ENCODE measurements at places on chromosomes 11 and 22.

- DNase-seq, result peak; percentile 82
Observed at GRCh38 chr11:7020183-7020917, at the start of the genes NLRP14 and ZNF214. Gene NLRP14, plus strand, starts transcription at chr11:7020479. Its CDS starts 18,108 bp downstream, at chr11:7038587. Gene ZNF214, minus strand, starts transcription at chr11:7020346. Its CDS starts 17,511 bp downstream, at chr11:7002835.

DNA sequence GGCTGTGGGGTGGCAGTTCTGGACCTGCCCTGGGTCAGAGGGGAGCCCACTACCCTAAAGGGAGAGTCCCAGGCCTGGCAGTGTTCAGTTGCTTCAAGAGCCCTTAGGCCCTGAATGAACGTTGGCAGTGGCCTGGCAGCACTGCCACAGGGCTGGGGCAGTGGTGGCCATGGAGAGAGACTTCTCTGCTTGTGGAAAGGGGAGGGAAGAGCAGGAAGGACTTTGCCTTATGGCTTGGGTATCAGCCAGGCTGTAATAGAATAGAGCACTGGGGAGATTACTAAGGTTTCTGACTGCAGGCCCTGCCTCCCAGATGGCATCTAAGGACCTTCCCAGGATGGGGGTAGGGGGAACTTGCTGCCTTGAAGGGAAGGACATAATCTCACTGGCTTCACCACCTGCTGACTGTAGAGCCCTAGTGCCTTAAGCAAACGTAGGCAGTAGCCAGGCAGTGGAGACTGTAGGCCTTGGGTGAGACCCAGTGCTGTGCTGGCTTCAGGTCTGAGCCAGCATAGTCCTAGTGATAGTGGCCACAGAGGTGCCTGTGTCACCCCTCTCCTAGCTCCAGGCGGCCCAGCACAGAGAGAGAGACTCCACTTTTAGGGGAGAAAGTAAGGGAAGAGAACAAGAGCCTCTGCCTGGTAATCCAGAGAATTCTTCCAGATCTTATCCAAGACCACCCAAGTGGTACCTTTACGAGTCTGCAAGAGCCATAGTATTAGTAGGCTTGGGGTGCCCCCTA, 27.6 kb downstream of the PLA2G6 start:
- DNase-seq, result no peak

DNA sequence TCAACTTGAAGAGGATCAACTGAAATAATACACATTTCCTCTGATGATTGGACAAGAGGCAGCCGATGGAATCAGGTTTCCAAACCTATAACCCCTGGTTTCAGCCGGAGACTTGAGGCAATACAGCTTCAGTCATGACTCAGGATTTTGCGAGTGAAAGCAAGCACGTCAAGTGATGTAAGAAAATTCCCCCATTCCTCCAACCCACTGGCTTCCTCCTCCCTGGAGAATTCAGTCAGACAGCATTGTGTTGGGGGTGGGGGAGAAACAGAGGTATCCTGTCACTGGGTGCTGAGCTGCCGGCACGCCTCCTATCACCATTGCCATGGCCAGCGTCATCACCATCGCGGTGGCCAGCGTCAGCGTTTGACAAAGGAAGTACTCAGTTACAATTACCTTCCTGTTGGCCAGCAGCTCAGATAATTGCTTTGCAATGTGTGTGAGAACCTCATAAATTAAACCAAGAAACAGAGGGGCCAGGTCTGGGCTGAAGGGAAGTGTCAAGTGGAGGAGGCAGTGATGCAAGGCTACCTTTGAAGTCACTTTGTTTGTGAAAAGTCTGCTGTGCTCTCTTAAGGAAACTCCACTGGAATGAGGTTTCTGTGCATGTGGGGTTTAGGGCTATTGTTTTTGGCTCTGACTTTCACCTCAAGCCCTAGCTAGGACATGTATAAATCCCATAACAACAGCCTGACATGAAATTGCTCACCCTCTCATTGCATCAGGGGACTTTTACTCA, 50.2 kb downstream of the LIF start:
- DNase-seq, result peak; percentile 100

- no peak for DNase-seq
Observed at GRCh38 chr11:87473174-87473573, 435.4 kb downstream of the TMEM135 start.

DNA sequence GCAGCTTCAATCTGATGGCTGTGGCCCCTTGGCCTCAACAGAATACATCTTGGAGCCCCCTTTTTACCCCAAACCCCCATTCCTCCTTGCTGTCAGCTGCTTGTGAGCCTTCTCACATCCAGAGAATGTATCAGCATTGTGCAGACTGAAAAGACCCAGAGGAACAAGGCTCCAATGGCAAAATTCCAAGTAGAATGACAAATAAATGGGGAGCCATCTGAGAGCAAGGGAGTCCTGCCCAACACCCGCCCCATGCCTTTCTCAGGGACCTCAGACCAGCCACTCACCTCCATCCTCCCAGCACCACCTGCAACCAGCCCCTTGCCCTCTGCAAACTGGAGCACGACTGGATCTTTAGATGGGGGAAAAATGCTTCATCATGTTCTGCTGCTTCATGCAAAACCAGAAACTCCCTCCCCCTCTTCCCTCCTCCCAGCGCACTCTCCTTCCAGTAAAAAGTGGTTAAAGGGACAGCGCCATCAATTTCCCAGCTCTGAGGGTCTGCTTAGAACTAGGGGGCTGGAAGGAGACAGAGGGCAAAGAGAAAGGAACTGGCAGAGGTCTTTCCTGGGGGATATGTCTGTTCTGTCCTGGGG, 2.2 kb upstream of the NEFH start:
- DNase-seq, result no peak

GRCh38 chr22:50688448-50688847, 15.8 kb downstream of the SHANK3 start:
- DNase-seq, result no peak

GRCh38 chr11:58330861-58331260, 28.0 kb downstream of the OR5B17 start:
- DNase-seq, result no peak

- DNase-seq, result peak; percentile 16
Observed at GRCh38 chr11:107957109-107957588, 28.9 kb downstream of the RAB39A start.

GRCh38 chr11:3134218-3134621, 30.9 kb downstream of the OSBPL5 start:
- DNase-seq, result no peak

DNA sequence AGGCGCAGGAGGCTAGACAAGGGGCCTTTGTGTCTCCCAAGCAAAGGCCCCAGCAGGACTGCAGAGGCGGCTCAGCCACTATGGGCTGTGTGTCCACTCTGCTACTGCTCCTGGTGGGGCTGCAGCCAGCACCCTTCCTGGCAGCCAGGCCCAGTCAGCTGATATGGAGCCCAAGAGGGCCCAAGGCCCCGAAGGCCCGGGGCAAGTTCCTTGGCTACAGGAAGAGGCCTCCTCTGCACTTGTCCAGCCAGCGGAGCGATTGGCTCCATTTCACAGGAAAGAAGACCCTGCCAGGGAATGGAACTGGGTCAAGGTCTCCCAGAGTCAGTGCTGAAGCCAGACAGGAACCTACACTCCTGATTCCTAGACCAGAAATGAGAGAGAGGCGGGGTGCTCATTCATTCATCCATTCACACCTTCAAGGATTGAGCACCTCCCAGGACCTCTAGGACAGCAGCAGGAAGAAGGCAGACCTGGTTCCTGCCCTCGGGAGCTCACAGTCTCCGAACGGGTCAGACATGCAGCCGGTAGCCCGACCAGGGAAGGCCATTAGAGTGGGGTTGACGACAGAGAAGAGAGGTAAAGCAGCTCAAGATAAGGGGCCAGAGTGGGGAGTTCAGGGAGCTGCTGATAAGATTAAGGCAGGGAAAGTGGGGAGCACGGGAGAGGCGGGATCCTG, 811 bp upstream of the P2RY2 start:
- DNase-seq, result no peak

GRCh38 chr11:67448220-67448609, 4.3 kb downstream of the GPR152 start:
- no peak for DNase-seq

DNA sequence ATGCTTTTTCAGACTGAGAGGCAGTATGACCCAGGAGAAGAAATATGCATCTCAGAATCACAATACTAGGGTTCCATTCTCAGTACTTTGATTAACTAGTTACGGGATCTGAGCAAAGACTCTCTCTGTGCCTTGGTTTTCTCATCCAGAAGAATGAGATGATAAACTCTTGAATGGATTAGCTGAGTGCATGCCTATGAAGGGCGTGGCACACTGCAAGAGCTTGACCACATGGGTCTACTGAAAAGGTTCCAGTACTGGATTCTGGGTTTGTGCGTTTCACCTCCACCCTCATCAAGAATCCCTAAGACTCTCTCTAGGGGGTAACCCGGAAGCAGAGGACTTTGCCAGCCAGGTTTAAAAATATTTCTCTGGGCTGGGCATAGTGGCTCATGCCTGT, 25.6 kb downstream of the PGA5 start:
- no peak for DNase-seq

DNA sequence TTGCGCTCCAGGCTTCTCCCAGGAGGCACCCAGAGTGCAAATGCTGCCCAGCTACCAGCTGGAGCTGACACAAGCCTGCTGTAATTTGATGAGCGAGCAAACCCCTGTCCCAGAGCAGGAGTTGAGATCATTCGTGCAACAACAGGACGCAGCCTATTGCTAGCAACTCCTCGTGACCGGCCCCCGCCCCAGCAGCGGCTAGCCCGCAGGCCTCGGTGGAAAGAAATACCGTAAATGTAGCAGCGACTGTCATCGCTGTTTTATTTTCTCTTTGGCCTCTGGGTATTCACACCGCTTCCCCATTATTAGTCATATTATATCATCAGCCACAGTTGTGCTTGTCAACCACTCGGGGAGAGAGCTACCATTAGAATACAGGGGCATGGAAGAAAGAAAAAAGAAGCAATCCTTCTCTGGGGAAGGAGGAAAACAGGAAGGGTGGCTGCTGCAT, 59.2 kb upstream of the ATXN10 start:
- peak; percentile 46 for DNase-seq

GRCh38 chr22:23471698-23472097, 108.4 kb downstream of the IGLL1 start:
- DNase-seq, result no peak

DNA sequence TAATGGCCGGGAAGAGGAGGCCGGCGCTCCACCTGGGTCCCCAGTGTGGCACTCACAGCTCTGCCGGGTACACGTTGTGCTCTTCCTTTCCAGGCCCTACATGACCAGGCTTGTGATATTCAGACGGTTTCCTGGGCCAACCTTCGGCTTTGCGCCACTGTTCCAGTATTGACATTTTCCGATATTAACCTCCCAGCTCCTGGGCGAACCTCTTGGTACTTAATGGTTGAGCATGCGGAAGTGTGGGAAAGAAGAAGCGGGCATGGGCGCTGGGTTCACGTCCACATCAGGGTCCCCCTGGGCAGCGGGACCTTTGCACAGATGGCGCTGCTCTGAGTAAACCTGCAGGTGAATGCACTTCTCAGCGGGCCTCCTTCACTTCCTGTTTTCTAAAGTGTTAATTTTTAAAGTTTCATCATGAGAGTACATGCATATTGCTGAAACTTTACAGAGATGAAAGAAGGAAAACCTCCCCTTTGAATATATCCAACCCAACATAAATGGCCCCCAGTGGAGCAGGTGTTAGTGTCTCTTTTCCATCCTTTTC, 286.7 kb downstream of the TBC1D22A start:
- no peak for DNase-seq

DNA sequence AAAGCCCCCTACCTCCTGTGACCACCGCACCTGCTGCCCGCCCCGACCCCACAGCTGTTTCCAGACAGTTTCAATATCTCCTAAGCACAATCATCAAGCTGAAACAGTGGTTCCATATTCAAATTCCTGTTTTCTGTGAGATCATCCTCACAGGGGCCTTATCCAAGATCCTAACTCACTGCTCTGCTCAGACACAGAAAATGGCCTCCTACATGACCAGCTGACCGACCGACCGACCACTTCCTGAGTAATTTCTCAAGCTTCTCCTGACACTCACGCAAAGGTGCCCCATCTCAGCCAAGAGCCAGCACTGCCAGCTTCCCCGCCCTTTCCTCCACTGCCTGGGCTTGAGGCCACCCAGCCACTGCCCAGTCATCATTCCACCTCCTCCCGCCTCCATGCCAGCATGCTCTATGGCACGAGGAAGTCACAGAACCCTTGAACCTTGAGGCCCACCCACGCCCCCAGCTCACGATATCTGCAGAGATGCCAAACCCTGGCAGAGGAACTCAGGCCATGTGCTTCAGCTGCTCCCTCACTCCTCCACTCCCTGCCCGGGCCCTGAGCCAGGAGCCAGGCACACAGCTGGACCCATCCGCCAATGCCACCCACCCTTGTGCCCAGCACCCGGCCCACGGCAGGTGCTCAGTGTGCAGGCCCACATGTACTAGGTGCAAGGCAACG, 14.0 kb downstream of the KIAA0930 start:
- DNase-seq, result no peak

DNA sequence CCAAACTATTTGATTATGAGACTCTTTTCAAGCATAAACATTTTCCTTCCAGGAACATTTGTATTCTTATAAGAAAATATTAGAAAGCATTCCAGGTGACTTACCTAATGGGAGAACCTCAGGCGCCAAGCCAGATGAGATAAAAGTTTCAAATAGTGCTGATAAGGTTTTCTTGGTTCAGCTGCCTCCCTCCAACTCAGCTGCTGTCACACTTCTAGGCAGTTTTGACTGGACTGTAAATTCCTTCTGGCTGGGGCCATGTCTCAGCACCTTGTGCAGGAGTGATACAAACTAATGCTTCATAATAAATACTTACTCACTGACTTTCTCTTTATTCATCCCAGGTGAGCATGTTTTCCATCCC, 131.1 kb downstream of the MED15 start:
- no peak for DNase-seq

GRCh38 chr22:30262917-30263741, 3.5 kb downstream of the OSM start:
- DNase-seq, result no peak

- no peak for DNase-seq
Observed at GRCh38 chr11:129691142-129691541, 124.5 kb upstream of the TMEM45B start.

DNA sequence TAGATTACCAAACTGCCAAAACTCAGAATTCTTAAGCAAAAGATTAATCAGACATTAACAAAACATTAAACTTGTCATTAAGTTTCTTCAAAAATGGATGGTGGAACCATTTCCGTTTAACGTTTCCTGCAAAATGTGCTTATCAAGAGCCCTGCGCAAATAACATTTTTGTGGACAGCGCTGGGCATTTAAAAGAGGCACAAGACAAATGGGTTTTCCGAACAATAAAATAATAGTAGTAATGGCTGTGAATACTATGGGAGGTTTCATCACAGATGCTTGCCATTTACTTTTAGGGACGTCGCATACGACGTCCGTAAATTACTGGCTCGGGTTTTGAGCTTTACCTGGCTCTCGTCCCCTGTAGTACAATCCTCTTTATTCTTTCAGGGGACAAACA, 1.1 kb downstream of the NPAT start:
- no peak for DNase-seq

DNA sequence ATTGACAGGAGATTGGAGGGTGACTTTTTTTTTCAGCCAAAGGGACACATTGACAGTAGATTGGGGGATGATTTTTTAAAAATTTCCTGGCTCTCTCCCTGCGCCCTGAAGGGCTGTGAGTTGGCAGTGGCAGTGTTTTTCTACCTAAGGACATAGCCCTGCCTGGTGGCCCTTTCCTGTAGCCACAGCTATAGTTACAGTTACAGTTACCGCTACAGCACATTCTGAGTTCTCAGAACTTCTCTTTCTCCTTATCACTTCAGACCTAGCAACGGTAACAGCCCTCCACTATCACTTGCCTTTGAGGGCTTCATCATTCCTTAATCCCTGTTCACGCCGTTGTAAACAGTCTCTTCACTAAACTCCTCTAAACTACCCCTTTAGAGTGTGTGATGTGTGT, 684 bp downstream of the MRGPRX2 start:
- no peak for DNase-seq
